ENCODE measurements at places on chromosomes 7 and 10. TPM values are rescaled to one million over a fixed set of nuclear protein-coding genes. Genes with fewer than 3 reads are reported as not detected.

GRCh38 chr10:21280037-21280436, 245.4 kb downstream of the SKIDA1 start:
- peaks cover 2% of the 10 kb centered on the region for H3K27me3 ChIP-seq
- H3K27ac ChIP-seq: no peak overlapping the region
- H3K4me3 ChIP-seq: no peak overlapping the region
- DNase-seq: no peak

DNA sequence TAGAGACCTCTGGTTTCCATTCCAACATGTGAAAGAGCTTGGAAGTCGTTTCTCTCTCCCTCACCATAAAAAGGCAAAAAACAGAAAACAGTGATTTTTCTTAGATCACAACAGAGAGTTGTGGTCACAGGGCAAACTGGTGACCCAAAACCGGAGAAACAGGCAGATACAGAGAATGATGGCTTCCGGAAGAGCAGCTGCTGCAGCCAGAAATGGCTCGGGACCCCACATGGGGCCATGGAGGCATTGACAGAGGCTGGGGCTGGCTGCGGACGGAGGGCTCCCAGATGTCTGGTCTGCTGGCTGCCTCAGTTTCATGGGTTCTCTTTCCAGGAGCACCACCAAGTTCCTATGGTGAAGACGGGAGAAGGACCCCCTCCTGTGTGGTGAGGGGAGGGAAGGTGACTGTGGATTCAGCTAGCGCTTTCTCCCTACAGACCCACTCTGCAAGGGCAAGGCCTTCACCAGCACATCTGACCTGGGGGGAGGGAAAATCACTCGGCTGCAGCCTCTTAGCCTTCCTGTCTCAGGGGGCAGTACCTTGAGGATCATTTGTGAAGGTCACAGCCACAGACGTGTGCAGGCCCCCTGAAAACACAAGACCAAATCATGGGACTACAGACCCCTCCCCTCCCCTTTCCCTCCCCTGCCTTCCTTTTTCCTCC, 81.4 kb downstream of the WDR37 start:
- H3K36me3 ChIP-seq: no peaks in the 10 kb centered on the region
- no peak for DNase-seq
- H3K4me3 ChIP-seq: no peak overlapping the region

GRCh38 chr7:87511510-87511909, 36.0 kb upstream of the ABCB4 start:
- no peak overlapping the region for H3K27ac ChIP-seq
- no peak for DNase-seq

- peaks cover 17% of the 10 kb centered on the region for H3K36me3 ChIP-seq
- peak; percentile 82 for DNase-seq
- H3K4me3 ChIP-seq: peak overlapping the region; percentile 67
- H3K27ac ChIP-seq: peak overlapping the region; percentile 85
- peaks cover 39% of the 10 kb centered on the region for H3K27me3 ChIP-seq
These were observed 9.9 kb upstream of the SPAG6 start for GRCh38 chr10:22335173-22335933.

- no peak overlapping the region for H3K27ac ChIP-seq
- no peak for DNase-seq
- no peak overlapping the region for H3K4me3 ChIP-seq
- H3K36me3 ChIP-seq: peaks cover 2% of the 10 kb centered on the region
- H3K4me1 ChIP-seq: peaks cover 14% of the 10 kb centered on the region
These were observed 114.5 kb downstream of the LRRC4 start for GRCh38 chr7:127916735-127917134.

DNA sequence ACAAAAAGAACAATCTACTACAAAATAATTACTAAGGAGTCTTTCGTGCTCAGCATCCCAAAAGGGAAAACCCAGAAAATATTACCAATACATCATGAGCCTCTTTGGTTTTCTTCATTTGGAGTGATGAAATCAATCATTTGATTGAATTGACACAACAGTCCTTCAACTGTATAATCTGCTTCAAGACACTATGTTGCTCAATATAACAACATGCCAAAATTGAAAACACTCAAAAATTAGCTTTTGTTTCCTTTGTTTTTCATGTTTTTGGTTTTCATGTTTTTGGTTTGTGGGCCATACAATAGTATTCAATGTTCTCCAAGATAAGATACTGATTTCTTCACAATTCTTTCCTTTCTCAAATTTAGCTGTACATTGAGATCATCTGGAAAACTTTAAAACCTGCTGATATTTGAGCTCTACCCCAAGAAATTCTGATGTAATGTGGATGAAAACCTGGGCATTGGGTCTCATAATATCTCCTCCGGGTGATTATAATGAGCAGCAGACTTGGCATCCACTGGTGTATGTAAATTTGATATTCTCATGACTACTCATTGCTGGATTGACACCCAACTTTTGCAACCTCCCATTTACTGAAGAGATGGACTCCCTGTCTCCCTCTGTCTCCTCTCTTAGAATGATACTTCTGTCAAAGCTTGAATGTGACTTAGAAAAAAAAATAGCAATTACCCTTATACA, 4.6 kb downstream of the SOSTDC1 start:
- H3K27ac ChIP-seq: no peak overlapping the region
- H3K27me3 ChIP-seq: no peaks in the 10 kb centered on the region
- no peaks in the 10 kb centered on the region for H3K36me3 ChIP-seq
- no peak for DNase-seq
- H3K4me3 ChIP-seq: no peak overlapping the region
- H3K4me1 ChIP-seq: peaks cover 2% of the 10 kb centered on the region

GRCh38 chr7:12320987-12321647, 82.5 kb downstream of the VWDE start:
- no peak for DNase-seq
- H3K36me3 ChIP-seq: no peaks in the 10 kb centered on the region
- H3K27ac ChIP-seq: no peak overlapping the region
- no peak overlapping the region for H3K4me3 ChIP-seq
- H3K27me3 ChIP-seq: no peaks in the 10 kb centered on the region

- H3K27me3 ChIP-seq: peaks cover 10% of the 10 kb centered on the region
- no peaks in the 10 kb centered on the region for H3K36me3 ChIP-seq
- no peak overlapping the region for H3K27ac ChIP-seq
- H3K4me1 ChIP-seq: no peaks in the 10 kb centered on the region
- H3K4me3 ChIP-seq: no peak overlapping the region
These were observed 94.1 kb downstream of the SORCS3 start for GRCh38 chr10:104735036-104735756.

DNA sequence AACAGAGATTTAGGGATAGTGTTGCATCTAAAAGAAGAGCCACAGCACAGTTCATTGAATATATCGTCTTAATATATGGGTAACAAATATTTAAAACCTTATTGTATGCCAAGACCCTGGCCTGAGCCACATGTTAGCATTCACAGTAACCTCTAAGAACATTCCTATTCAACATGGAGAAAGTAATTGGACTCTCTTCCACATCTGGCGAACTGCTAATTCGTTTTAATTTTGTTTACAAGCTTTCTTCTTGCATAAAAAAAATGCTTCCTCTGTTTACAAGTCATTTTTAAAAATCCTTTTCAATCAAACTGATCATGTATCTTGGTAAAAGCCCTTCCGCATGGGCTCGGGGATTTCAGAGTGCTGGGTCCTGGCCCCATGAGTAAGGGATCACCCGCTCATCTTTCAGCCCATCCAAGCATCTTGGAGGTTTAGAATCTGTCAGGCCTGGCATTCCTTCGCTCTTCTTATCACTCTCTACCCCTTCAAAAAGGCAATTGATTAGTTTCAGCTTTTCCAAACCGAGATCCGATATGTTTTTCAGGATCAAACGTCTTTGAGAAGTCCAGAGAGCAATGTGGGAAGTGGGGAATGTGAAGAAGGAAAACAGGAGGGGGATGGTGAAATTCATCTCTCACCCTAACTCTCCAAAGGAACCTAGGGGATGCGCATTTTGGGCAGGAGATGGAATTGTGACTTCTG, 7.3 kb downstream of the TWIST1 start:
- peaks cover 84% of the 10 kb centered on the region for H3K27me3 ChIP-seq
- peaks cover 2% of the 10 kb centered on the region for H3K36me3 ChIP-seq
- DNase-seq: no peak
- H3K4me1 ChIP-seq: peaks cover 2% of the 10 kb centered on the region

DNA sequence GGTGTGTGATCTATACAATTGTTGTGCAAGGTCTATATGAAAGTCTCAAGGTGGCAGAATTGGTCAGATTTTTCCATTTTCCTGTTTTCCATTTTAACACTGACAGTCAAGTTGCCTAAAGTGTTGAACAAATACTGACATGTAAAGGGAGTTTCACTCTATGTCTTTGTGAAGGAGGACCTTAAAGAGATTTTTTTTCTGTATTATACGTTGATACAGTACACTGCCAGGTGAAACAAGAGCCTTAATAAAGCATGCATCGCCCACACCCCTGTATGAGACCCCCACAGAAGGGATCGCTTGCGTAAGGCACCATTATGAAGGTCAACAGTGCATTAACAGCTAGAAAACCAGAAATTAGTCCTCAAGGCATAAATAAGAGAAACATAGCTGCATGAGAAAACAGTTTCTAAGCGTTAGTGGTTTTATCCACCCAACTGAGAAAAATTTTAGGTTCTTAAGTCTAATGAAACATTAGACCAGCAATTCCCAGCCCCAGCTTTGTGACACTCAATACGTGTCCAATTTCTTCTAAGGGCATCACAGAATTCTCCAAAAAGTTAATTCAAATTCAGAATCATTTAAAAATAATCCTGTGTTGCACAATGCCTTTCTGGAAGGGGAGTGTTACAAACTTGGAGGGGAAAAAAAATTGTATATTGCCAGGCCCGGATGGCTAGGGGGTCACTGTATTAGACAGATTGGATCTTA, 6.9 kb downstream of the KLF6 start:
- peaks cover 71% of the 10 kb centered on the region for H3K4me1 ChIP-seq
- peak overlapping the region; percentile 82 for H3K4me3 ChIP-seq
- H3K27ac ChIP-seq: peak overlapping the region; percentile 72
- H3K36me3 ChIP-seq: peaks cover 81% of the 10 kb centered on the region
- H3K27me3 ChIP-seq: no peaks in the 10 kb centered on the region

GRCh38 chr10:126439942-126440341, 51.7 kb upstream of the ADAM12 start:
- no peaks in the 10 kb centered on the region for H3K4me1 ChIP-seq
- H3K36me3 ChIP-seq: no peaks in the 10 kb centered on the region
- H3K4me3 ChIP-seq: no peak overlapping the region
- H3K27me3 ChIP-seq: peaks cover 5% of the 10 kb centered on the region
- DNase-seq: no peak

- H3K27me3 ChIP-seq: peaks cover 8% of the 10 kb centered on the region
- H3K4me1 ChIP-seq: no peaks in the 10 kb centered on the region
- H3K36me3 ChIP-seq: no peaks in the 10 kb centered on the region
- no peak within 1 kb of the TSS for H3K27ac ChIP-seq
- DNase-seq: peak; percentile 76
- peak within 1 kb of the TSS; percentile 63 for H3K4me3 ChIP-seq
These were observed at the start of gene ADAP1 for GRCh38 chr7:954330-955238. ADAP1 (minus strand) TSS chr7:954680; CDS start chr7:954477, 203 bp downstream.

GRCh38 chr7:87564296-87564963, 36.3 kb downstream of the ABCB1 start:
- peaks cover 4% of the 10 kb centered on the region for H3K4me1 ChIP-seq
- H3K4me3 ChIP-seq: no peak overlapping the region
- peak; percentile 46 for DNase-seq
- no peak overlapping the region for H3K27ac ChIP-seq

DNA sequence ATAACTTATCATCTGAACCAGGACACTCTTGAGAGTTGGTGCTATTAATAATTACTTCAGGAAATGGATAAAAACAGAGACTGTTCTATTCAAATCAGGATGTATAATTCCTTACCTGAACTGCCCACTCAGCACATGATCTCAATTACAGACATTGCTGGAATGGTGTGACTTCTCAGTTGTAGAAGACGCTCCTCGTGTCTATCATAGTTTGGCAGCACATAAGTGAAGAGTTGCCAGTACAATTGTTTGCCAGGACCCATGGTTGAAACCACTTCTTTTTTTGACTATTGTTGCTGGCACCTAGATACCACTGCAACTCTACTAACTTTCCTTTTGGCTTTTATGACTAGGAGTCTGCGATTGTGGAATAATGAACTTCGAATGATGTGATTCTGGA, 105.4 kb downstream of the ZNF365 start:
- DNase-seq: no peak
- H3K27me3 ChIP-seq: peaks cover 3% of the 10 kb centered on the region
- no peaks in the 10 kb centered on the region for H3K36me3 ChIP-seq
- no peak overlapping the region for H3K4me3 ChIP-seq
- no peak overlapping the region for H3K27ac ChIP-seq

DNA sequence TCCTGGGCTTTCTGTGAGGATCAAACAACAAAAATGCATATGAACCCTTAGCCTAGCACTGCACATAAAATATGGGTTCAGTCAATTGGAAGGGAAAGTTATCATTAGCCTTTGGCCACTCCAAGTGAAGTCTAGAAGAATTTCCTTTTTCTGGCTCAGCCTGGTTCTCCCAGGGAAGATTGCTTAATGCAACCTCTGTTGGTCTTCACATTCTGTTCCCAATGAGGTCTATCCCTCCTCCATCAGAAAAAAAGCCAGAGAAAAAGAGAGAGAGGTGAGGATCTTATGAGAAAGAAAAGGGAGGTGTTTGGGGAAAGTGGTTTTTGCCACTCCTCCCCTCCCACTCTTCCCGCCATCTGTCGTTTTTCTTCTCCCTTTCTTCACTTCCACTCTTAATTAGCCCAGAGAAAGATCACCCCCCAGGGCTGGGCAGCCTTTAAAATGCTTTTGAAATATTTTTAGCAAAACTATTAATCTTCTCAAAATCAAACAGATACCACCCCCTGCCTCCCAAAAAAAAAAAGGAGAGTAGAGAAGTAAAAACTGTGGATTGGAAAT, 31.1 kb downstream of the CPVL start:
- peaks cover 9% of the 10 kb centered on the region for H3K27me3 ChIP-seq
- H3K27ac ChIP-seq: no peak overlapping the region
- no peak for DNase-seq

DNA sequence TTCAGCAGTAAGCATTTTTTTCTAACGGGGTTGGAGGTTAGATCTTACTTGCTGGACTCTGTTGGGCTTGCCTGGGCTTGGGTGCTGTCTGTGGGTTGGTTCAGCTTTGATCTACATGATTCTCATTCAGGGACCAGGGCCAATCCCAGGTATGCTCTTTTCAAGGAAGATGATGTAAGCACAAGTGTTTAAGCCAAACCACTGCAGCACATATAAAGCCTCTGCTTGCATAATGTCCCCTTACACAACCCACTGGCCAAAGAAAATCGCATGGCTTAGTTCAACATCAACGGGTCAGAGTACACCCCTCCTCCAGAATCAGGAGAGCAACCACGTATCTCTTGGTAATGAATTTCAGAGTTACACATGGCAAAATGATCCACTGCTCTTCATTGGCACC, 83.9 kb downstream of the DNAJB9 start:
- no peak for DNase-seq
- no peaks in the 10 kb centered on the region for H3K4me1 ChIP-seq
- H3K4me3 ChIP-seq: no peak overlapping the region
- peaks cover 9% of the 10 kb centered on the region for H3K27me3 ChIP-seq

GRCh38 chr10:71343392-71343773, 24.3 kb downstream of the SLC29A3 start:
- H3K4me3 ChIP-seq: no peak overlapping the region
- no peaks in the 10 kb centered on the region for H3K27me3 ChIP-seq
- no peak for DNase-seq
- no peaks in the 10 kb centered on the region for H3K4me1 ChIP-seq
- no peaks in the 10 kb centered on the region for H3K36me3 ChIP-seq

Gene PRPS1L1
- total RNA-seq: not detected

Gene MYL7
- total RNA-seq: not detected

Gene FRMD4A
- total RNA-seq: 0.85 TPM

Gene COL1A2
- 0.19 TPM for total RNA-seq

Gene LEP
- not detected for total RNA-seq

Gene KCND2
- total RNA-seq: not detected

Gene SLC13A4
- total RNA-seq: not detected

Gene TWIST1
- 1.2 TPM for total RNA-seq

Gene MGMT
- 18.0 TPM for total RNA-seq

Measured in activated CD4-positive, alpha-beta T cell treated with anti-CD3 and anti-CD28 coated beads for 36 hours (primary cell).